ENCODE measurements at places on chromosomes 1 and 21.

- no peak for DNase-seq
These were observed 163.3 kb downstream of the CDC42BPA start for GRCh38 chr1:227155004-227155403.

DNA sequence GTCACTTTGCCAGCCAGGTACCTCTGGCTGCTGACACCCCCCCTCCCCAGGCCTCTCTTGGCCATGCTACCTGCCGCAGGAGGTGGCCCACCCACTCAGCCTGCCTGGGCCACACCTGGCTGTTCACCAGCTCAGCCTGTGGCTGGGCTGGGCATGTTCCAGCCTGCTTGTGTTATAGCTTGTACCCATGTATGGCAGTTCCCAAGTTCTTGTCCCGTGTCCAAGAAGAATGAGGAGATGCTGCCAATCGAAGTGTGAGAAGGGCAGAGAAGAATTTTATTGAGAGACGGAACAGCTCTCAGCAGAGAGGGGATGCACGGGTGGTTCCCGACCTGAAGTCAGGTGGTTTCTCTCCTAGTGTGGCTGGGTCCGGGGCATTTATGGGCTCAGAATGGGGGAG is 3.9 kb upstream of the MMEL1 start:
- no peak for DNase-seq

DNA sequence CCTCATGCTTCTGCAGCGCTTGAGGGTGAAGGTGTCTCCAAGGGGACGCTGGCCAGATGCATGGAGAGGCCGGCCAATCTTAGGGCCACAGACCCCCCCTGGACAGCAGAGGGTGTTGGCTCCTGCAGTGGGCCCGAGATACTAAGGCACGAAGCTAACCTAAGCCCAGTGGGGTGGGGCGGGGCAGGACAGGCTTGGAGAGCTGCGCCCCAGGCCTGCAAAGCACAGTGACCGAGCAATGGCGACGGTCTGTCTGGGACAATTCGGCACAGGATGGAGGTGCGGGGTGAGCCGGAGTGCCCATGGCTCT is 1.3 kb downstream of the FNDC10 start:
- no peak for DNase-seq

DNA sequence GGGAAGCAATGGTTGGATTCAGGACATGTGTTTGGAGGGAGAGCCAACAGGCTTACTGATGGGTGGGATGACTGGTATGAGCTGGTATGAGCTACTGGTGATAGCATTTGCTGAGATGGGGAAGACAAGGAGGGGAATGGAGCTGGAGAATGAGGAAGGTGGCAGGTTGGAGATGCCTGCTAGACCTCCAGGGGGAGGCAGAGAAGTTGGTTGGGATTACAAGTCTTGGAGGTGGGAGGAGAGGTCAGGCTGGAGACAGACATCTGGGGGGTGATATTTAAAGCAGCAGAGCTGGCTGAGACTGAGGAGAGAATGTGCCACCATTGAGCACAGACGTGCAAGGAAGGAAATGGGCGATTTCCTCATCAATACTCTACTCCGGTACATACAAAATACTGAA is 31.8 kb upstream of the ENO1 start:
- no peak for DNase-seq

GRCh38 chr1:69834336-69834735 is 266.6 kb downstream of the LRRC7 start:
- DNase-seq = no peak

DNA sequence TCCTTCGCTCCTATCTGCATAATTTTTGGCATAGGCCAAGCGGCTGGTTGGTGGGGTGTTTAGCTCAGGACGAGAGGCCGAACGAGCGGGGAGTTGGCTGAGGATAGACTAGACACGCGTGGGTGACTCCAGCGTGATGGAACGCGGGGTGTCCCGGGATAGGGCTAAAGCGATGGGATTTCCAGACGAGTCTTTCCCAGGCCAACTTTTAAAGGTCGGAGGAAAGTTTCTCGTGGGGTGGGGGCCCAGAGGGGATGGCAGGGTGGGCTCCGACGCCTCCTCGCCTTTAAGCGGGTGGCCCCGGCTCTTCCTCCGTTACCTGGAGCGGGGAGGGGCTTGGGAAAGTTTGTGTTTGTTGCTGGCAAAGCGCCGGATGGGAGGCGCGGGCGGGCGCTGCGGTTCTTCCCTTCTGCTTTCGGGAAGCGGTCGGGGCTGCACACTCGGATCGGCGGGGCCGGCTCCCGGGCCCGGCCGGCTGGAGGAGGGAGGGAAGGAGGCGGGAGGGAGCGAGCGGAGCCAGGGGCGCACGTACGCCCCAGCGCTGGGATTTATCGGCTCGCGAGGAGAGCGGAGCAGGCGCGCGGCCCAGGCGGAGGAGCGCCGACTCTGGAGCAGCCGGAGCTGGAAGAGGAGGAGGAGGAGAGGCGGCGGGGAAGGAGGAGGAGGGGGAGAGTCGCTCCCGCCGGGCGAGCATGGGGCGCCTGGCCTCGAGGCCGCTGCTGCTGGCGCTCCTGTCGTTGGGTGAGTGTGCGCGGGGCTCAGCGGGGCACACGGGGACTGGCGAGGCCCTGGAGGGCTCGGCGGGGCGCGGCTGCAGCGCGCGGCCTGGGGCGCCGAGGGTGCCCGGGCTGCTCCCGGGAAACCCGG is at the start of gene PTGFRN:
PTGFRN (plus strand) TSS at position 405 of the 867 bp plus-strand sequence; CDS start at position 693, 288 bp downstream.
- DNase-seq = peak; percentile 88

DNA sequence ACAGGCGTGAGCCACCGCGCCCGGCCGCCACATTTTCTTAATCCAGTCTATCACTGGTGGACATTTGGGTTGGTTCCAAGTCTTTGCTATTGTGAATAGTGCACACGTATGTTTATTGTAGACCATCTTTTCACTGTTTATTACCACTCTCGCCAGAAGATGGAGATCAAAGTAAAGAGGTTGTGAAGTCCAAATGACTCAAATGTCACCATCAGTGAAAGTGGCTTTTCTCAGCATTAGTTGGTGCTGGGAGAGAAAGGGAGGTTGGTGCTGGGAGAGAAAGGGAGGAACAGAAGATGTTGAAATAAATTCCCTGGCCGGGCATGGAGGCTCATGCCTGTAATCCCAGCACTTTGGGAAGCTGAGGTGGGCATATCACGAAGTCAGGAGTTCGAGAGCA is 10.4 kb upstream of the UHMK1 start:
- no peak for DNase-seq

GRCh38 chr1:26822737-26823395 is 3.6 kb upstream of the ZDHHC18 start:
- peak; percentile 58 for DNase-seq

DNA sequence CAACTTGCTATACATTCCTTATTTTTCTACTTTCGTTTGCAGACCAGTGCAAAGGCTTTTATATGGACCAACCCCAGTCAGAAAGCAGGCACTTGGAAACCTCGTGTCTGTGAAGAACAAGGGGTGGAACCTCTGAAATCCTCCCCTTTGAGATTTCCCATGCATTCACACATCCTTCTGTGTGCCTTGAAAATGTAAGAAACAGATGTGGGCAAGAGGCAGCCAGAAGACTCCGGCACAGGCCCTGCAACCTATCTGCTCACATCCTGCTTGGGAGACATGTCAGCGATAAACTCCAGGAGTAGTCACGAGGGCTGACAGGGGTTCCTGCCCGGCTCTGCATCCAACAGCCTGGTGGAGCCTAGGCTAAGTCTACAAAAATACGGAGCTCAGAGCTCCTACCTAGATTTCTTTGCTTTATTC is 42.5 kb downstream of the ETS2 start:
- DNase-seq = no peak

DNA sequence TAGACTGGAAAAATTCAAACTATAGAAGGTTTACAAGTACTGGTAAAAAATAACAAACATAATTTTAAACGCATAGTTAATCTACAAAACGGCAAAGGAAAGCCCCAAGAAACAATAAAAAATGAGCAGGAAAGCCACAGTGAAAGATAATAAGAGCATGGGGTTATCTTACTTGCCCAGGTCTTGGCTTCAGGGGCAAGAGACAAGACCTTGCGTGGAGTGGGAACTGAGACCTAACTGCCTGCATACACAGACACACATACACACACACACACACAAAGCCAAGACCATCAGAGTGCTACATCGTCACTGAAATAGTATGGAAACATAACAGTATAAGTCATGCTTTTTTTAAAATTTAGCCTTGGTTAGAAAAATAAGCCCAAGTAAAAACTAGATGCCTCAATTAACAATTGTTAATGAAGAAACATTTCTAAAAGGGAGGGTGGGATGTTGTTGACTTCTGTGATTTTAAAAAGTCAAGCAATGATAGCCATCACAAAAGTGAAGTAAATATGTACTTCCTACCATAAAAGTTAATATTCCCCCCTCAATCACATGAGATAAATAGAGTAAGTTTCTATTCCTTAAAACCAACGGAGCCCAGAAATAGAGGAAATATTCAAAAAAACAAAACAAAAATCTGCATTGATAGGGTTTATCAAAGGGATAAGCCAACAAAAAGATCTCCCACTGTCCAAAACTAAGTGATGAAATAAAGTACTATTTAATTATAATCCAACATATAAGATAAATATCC is 29.4 kb upstream of the CRP start:
- DNase-seq = no peak

- no peak for DNase-seq
These were observed 86.9 kb downstream of the ADARB1 start for GRCh38 chr21:45161038-45161945.

DNA sequence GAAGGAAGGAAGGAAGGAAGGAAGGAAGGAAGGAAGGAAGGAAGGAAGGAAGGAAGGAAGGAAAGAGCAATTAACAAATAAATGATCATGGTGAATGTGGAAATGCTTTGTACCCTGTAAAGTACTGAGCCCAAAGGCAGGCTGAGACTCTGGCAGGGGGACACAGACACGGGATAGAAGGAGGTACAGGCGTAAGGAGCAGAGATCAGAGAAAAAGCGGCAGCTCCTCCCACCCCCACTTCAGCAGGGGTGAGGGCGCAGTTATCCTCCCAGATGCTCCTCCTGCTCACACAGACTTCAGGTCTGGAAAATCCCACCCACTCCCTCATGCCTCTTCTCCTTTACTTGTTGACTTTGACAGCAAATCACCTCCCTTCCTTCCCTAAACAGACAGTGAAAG is 464.5 kb downstream of the MATN1 start:
- DNase-seq = no peak

DNA sequence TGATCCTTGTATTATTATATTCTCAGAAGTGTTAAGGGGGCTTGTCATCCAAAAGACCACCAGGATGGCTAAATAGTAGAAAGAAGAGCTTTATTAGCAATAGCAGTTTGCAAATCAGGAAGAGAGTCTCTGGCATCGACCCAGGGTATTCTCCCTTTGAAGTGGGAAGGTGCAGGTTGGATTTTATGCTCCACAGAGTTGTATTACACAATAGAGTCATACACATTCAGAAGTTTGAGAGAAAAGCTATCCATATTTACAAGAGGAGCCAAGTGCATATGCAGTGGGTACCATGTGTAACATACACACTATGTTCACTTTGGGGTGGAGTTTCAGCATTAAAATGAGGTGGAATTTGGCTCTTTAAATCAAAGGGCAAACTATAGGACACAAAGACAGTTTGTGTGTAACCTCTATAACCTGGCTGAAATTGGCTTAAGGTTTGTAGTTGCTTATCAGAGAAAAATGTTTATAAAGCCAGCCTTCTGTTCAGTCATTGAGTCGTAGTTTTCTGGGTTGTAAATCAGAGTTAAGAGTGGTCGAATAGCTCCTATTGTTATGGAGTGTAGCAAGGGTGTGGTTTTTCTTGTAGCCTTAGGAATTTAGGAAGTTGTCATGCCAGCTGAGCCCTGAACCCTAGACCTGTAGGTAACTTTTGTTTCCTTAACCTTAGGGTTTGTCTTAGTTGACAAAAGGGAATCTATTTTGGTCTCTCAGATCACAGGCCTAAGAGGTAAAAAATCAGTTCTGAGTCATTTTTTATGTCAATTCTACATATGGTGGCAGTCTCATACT is 125.3 kb downstream of the DNM3 start:
- DNase-seq = peak; percentile 80

All from GM23338 (cell line).